Stimulated activated CD8-positive, alpha-beta memory T cell treated with anti-CD3 and anti-CD28 coated beads, Interleukin-12 subunit alpha, Interleukin-12 subunit beta, amount 100 ng/mL, for 4 hours (primary cell): ENCODE measurements at places on chromosomes 5 and 9.

DNA sequence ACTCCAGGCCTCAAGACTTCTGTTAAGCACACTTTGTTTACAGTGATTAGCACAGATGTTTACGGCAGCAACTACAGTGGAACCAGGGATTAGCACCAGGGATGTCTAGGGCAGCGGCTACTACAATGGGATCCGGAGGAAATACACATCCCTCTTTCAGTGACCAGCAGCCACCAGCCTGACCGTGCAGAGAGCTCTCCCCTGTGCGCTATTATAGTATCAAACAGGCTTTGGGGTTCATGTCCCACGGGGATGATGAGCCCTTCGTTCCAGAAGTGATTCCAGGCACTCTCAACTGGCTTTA is 21.5 kb downstream of the GFPT2 start:
- DNase-seq = no peak

DNA sequence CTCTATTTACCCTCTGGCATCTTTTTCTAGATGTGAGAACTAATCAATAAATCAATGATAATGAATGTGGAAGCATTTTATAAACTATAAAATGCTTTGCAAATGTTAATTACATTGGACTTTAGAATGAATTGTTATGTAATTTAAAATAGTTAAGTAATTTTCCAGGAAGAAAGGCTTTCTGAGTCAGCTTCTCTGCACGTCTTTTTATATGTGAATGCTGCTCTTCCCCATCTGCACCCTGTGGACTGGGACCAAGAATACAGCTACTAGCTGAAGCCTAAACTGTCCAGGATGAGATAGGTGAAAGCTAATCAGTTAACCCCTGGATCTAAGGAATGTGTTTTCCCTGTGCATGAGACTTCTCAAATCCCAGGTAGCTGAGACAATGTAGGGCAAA is 292.9 kb downstream of the NR3C1 start:
- DNase-seq = no peak

- no peak for DNase-seq
Measured at GRCh38 chr9:129693741-129694140, 28.3 kb downstream of the PRRX2 start.

DNA sequence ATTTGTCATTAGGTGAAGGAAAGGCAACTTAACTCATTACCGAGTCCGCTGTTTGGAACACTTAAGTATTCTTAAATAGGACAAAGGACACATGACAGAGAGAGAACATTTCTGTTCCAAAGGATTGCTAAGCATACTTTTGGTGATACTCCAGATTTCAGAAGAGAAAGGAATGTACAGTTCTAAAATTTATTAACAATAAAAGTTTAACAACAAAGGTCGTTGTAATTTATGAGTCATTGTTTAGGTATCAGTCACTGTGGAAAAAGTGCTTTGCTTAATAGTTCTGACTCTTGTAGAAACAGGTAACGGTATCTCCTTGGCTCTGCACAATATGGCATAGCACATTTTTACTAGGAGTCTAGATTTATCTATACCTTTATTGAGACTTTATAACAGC is 36.3 kb upstream of the PAM start:
- DNase-seq = no peak

DNA sequence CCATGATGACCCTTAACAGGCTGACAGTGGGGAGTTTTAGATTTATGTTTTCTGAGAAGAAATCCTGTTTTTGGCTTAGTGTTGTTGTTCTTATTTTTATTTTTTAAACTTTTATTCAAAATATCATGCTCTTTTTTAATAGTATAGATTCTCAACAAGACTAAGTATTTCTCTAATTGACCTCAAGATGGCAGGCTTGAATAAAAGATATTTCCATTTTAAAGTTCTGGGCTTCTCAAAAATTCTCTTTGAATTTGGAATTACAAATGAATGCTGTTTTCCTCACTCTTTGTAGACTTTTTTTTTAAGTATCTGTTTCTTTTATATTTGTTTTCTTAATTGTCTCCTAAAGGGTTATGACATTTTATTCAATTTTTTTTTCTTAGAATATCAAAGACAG is 50.0 kb upstream of the SH3GL2 start:
- no peak for DNase-seq

DNA sequence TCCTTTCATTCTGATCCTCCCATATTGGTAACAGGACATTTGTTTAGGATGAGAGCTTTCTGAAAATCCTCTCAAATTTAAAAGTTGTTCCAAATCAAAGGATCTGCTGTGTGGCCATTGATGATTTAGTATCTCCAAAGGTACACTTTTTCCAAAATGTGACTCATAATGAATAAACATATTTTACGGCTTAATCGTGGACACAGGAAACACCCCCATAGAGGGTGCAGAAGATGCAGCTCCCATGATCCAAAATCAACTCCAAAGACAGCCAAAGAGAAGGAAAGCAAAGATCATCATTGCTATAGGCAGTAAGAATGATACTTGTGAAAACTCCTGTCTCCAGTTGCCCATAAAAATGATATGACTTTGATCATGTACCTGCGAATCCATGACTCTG is 239.7 kb downstream of the PIK3R1 start:
- DNase-seq = no peak

DNA sequence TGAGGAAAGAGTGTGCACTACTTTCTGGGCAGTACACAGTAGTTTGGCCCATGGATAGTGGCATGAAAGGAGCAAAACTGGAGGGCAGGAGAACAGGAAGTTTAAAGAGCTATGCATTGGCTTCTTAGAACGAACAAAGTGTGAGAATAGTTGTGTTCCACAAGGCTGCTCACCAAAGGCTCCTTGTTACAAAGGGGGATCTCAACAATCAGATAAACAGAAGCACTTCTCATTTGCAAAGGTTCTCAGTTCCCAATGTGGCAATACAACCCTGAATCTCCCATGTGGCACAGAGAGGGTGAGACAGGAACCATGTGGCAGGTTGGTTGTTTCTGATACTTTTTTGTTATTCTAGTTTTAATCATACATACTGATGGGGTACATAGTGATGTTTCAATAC is 158.4 kb downstream of the CARTPT start:
- no peak for DNase-seq

GRCh38 chr9:93193388-93194220 is 9.7 kb downstream of the WNK2 start:
- no peak for DNase-seq

- DNase-seq = no peak
Measured at GRCh38 chr5:61777292-61777691, 445.2 kb downstream of the ZSWIM6 start.
